ENCODE measurements at places on chromosomes 7 and 10.
A peak's percentile ranks its signal among the peaks of the same experiment; 100 is the strongest.

DNA sequence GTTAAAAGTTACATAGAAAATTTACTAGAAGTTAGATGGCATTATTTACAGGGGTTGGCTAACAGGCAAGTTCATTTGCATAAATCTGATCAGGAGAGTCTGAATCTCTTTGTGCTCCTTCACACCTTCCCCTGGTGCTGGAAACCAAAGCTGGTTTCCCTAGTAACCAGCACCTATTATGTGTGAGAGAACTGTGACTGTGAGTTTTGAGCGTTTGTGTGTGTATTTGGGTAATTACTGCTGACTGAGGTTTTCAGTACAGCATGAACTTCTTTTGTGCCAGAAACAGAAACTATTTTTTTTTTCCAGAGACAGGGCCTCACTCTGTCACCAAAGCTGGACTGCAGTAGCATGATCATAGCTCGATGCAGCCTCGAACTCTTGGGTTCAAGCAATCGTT lies 10.3 kb upstream of the IFIT1B start:
- no peak for DNase-seq

DNA sequence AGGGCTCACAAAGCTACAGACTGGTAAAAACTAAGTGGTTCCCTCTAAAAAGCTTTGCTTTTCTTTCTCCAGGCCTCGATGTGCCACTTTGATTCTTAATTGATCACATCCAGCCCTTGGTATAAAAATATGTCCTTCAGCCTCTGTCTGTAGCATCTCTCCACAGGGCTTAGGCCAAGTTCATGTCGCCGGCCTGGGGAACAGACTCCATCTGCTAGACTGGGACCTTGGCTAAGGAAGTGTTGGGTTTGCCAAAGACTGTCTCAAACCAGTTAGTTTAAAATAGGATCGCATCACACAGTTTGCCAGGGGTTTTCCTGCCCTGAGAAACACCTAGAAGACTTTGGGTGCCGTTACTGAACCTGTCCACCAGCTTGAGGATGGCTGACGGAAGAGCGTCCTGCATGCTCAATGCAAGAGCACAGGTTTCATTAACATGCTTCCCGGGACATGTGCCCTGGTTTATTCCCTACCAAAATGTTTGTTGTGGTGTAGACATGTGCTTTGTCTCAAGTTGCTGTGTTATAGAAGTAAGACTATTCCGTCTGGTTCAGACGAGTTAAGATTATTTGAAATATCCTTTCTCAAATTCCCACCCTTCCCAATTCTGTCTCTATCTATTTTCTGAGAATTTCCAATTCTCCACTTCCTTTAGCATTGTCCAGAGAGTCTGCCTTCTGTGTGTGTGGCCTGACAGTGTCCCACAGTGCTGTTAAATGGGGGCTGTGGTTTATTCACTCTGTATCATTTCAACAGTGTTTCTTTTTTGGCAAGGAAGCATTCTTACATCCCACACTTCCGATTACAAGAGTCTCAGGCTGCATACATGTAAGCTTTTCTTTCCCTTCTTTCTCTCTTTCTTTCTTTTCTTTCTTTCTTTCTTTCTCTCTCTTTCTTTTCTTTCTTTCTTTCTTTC lies 334.7 kb downstream of the INHBA start:
- DNase-seq, result no peak

DNA sequence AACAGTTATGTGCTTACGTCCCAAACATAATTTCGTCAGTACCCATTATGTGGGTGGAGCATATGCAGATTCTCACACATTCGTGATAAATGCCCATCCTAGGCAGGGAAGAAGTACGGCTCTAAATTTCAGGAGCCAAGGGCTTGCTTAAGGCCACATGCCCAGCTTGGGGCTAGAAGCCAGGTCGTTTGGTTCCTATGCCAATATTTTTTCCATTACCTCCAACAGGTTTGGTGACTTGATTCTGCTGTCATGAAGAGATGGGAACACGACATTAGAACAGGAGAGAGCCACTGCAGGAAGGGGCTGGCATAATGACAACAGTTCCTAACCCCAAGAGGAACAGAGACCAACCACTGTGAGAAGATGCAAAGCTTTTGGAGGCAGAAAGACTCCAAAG lies 85.1 kb downstream of the HIPK2 start:
- peak; percentile 92 for DNase-seq

GRCh38 chr7:91570560-91570959 lies 306.3 kb downstream of the FZD1 start:
- DNase-seq, result no peak

DNA sequence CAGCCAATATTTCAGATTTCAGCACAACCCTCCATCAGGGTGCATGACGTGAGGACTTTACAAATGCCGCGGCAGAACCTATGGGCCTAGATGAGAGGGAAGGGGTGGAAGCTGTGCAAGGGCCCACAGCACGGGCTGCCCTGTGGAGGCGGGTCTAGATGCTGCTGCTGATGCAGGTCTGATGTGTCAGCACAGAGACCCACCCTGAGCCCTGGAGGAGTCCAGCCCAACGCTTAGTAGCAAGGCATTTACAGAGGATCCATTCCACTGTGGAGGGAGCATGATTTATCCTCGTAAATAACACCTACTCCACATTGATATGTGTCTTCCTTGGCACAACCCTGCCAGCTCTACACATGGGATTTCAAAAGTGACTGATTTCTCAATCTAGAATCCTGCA lies 48.5 kb downstream of the MYL10 start:
- no peak for DNase-seq

DNA sequence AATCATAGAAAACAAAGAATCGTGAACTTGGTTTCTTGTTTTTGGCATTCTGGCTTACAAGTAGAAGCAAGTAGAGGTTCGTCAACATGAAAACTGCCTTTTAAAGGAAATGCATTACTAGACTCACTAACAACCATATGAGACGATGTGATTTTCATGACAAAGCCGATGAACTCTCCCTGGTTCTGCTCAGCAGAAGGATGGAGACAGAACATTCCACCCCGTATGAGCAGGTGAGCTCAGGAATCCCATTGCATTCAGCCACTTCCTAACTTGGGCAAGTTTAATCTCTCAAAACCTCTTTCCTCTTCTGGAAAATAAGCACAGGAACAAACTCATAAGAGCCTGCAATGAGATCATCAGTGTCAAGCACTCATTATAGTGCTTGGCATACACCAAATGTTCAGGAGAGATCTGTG lies 57.4 kb upstream of the SVIL start:
- no peak for DNase-seq

DNA sequence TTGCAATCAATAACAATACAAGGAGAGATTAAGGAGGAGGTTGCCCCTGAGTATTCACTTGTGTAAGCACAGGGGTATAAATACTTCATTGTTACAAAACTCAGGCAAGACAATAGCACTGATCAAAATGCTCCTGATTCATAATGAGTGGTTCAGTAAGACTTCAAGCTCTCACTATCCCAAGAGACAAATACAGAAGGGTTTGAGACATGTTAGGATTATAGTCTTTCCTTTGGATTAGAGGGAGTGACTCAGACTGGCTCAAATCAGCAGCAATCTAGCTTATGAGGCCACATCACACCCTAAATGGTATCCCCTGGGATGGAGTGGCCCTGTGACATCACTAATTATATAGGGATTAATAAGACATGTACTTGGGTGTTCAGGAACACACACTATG lies 167.2 kb upstream of the HGF start:
- no peak for DNase-seq

DNA sequence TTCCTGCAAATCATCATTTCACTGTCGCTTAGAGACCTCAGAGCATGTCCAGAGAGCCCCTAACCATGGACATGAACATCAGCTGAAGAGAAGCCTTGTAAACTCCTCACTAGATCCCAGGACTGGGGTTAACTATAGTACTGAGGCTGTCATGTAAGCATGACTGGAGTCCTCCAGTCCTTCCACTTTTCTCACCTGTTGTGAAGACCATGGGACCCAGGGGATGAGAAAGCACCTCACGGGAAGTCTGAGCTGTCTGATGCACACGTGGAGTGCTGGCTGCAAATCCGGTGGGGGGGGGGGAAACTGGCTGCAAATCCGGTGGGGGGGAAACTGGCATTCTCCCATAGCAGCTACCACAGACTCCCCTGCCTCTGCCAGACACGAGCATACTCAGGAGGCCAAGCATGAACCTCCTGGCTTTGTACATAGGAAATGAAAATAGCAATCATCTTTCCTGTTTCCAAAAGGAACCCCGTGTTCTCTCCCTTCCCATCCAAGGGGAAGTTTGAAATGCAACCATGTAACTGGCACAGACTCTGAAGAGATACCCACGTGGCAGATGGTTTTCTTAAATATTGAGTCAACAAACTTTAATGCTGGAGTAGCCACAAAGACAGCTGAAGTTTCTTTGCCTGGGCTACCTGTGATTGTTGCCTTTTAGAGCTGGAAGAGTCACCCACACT lies 261.4 kb downstream of the ZMYND11 start:
- no peak for DNase-seq

DNA sequence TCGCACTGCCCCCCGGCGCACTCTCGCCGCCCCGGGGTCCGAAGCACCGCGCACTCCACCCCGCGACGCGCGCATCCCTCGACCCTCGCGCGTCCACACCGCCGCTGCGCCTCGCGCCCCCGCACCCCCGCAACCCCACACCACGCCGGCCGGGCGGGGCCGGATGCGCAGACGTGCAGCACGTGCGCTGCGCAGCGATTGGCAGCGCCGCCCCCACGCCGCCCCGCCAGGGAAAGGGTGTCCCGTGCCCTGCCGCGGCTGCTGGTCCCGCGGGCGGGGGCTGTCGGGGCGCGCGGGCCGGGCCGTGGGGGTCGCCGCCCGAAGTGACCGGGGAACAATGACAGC lies 53.7 kb upstream of the KDM7A start:
- DNase-seq, result no peak

DNA sequence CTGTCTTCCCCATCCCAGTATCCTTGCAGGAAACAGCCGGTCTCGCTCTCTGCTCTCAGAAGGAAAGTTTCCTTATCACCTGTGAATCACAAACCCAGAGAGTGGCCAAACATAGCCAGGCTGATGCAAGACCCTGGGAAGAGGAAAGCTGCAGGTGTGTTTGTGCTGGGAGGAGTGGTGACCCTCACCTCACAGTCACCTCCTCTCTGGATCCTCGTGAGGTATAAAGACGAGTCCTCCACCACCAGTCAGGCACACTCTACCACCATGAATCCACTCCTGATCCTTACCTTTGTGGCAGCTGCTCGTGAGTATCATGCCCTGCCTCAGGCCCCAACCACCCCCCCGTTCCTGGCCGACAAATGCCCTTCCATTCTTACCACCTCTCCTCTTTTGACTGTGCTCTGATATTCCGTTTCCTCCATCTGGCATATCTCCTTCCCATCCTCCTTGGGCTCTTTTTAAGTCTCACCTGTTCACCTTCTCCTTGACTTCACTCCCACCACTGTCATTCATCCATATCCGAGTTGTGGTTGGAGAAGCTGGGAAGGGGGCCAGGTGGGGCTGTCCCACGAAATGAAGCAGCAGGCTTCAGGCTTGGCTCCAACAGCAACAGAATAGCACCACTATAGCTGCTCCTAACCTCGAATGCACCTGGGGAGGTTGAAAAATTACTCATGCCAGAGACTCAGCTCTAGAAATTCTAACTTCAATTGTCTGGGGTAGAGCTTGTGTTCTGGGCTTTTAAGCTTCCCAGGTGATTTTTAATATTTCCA lies at the start of gene PRSS1:
Gene PRSS1, plus strand, starts transcription at position 255 of the 776 bp plus-strand sequence. Its CDS starts 13 bp downstream, at position 268.
- peak; percentile 22 for DNase-seq

GRCh38 chr10:30985512-30985911 lies 46.2 kb downstream of the ZNF438 start:
- no peak for DNase-seq

DNA sequence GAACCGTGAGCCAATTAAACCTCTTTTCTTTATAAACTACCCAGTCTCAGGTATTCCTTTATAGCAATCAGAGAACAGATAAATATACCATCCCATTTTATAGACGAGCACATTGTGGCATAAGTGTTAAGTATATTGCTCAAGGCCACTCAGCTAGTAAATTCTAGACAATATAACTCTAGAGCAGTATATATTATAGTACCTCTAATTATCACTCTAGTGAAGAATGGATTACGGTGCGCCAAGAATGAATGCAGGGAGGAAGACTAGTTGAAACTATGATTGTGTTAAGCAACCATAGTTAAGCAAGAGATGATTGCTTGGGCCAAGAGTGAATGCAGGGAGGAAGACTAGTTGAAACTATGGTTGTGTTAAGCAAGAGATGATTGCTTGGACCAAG lies 60.9 kb downstream of the BRAF start:
- no peak for DNase-seq

GRCh38 chr7:17033245-17033644 lies 151.5 kb upstream of the AGR3 start:
- DNase-seq, result no peak

GRCh38 chr7:127911968-127912511 lies 119.2 kb downstream of the LRRC4 start:
- no peak for DNase-seq

DNA sequence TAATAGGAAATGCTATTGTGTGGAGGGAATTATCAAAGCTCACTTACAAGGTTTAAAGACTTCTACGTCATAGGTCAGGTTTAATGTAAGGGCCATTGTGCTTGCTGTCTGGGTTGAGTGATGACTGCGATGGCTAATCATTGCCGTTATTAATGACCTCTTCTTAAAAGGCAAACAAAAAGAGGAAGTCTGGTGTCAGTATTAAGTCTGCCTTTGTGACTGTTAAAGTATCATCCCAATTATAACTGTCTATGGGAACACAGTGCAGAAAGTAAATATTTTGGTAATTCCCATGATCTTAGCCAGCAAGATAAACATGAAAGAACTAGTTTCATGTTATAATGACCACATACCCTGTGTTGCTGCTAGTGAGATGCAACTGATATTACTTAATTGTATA lies 382.4 kb downstream of the BBS9 start:
- peak; percentile 90 for DNase-seq

DNA sequence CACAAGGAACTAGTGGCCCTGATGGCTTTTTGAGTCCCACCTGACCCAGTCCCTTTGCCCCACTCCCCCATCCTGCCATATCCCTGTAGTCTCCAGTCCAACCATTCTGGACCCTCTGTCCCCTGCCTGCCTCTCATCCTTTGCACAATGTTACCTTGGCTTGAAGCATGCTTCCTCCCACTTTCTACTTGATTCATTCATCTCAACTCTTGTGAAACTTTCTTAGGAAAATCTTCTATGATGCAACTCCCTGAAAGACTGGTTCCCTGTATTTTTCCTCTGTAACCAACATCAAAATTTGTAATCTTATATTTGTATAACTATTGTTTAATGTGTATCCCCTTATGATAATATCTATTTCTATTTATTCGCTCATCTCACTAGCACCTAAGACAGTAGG lies 151.5 kb downstream of the LRRTM3 start:
- no peak for DNase-seq

GRCh38 chr7:24574386-24574785 lies 1.1 kb downstream of the PALS2 start:
- no peak for DNase-seq

Data from LNCaP clone FGC (cell line).